ENCODE measurements at places on chromosomes 3 and 15. TPM values are rescaled to one million over a fixed set of nuclear protein-coding genes. Genes with fewer than 3 reads are reported as not detected.

The PIK3CB gene
- 8.5 TPM for polyA plus RNA-seq

The CLDN18 gene
- 0.39 TPM for polyA plus RNA-seq

The MCTP2 gene
- polyA plus RNA-seq = 0.37 TPM

The EXOG gene
- 14.8 TPM for polyA plus RNA-seq

The PARP15 gene
- polyA plus RNA-seq = 5.9 TPM

The ARHGAP11A gene
- 14.4 TPM for polyA plus RNA-seq

The FOXL2 gene
- not detected for polyA plus RNA-seq

The TFRC gene
- 58.9 TPM for polyA plus RNA-seq

Measured in forelimb muscle (tissue), 1 donor.